Kidney epithelial cell (primary cell): ENCODE measurements at places on chromosomes 7 and 10. TPM values are rescaled to one million over a fixed set of nuclear protein-coding genes. Genes with fewer than 3 reads are reported as not detected.

Gene NSMCE4A
- total RNA-seq: 53.4 and 56.8 TPM in 2 replicates

Gene FGFR2
- total RNA-seq: 4.5 and 8.9 TPM in 2 replicates

Gene PALD1
- total RNA-seq: 3.4 and 3.9 TPM in 2 replicates

Gene HOXA1
- 2.8 and 4.3 TPM in 2 replicates for total RNA-seq

Gene AKR1E2
- total RNA-seq: 1.9 and 5.6 TPM in 2 replicates

Gene TAC1
- total RNA-seq: 50.4 and 53.5 TPM in 2 replicates

Gene STAG3
- 1.1 and 2.1 TPM in 2 replicates for total RNA-seq

Gene HOXA5
- 18.8 and 19.1 TPM in 2 replicates for total RNA-seq

Gene ABCC2
- 0.04 and 0.07 TPM in 2 replicates for total RNA-seq

Gene GBX1
- not detected in 2 replicates for total RNA-seq

Gene PRPS1L1
- not detected in 2 replicates for total RNA-seq

Gene TSPAN13
- total RNA-seq: 15.5 and 16.7 TPM in 2 replicates

Gene CRYGN
- total RNA-seq: 0.84 and 2.1 TPM in 2 replicates

Gene USP6NL
- total RNA-seq: 20.3 and 21.2 TPM in 2 replicates

Gene NOS3
- total RNA-seq: 1.0 and 3.1 TPM in 2 replicates

Gene RPS24
- 2,651 and 2,689 TPM in 2 replicates for total RNA-seq

Gene OR2A5
- not detected in 2 replicates for total RNA-seq

Gene RAB19
- 6.4 and 10.2 TPM in 2 replicates for total RNA-seq

Gene VSTM2A
- total RNA-seq: not detected in 2 replicates

Gene ARPC1B
- total RNA-seq: 385 and 460 TPM in 2 replicates

Gene MAT1A
- 0.38 TPM in 1 of 2 replicates, not detected in the other for total RNA-seq

Gene NYAP1
- total RNA-seq: 0.14 and 0.46 TPM in 2 replicates

Gene TET1
- total RNA-seq: 1.2 and 2.1 TPM in 2 replicates

Gene ZC3HAV1L
- total RNA-seq: 14.4 and 21.6 TPM in 2 replicates

Gene LMOD2
- not detected in 2 replicates for total RNA-seq

Gene SOSTDC1
- 0.08 TPM in 1 of 2 replicates, not detected in the other for total RNA-seq

Gene PAX2
- 5.1 and 7.9 TPM in 2 replicates for total RNA-seq

Gene JAKMIP3
- total RNA-seq: not detected in 2 replicates

Gene LAMB4
- total RNA-seq: 0.62 TPM in 1 of 2 replicates, not detected in the other

Gene CPN1
- total RNA-seq: 0.07 TPM in 1 of 2 replicates, not detected in the other

Gene DNAH11
- not detected in 2 replicates for total RNA-seq

Gene VAX1
- total RNA-seq: 0.08 TPM in 1 of 2 replicates, not detected in the other

Gene CAV1
- 15.8 and 19.4 TPM in 2 replicates for total RNA-seq
